ENCODE measurements at places on chromosomes 1 and 21.

DNA sequence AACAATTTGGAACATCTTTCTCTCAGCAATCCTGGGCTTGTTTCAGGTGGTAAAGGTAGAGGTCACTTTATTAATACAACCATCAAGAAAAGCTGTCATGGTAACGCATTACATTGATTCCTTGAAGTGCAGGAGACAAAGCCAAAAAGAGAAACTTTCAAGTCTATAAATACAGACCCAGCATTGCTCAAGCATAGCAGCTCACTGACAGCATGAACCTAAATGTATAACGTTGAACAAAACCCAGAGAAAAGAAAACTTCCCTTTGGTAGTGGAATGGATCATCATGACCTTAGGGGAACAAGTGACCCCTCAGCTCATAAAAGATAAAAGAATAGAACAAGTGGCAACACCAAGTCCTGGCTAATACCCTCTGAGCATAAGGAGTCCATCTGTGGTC lies 332.2 kb downstream of the NTNG1 start:
- DNase-seq, result no peak

GRCh38 chr1:211695135-211695816 lies 19.9 kb upstream of the NEK2 start:
- no peak for DNase-seq

GRCh38 chr1:6385488-6386191 lies 7.9 kb downstream of the ACOT7 start:
- DNase-seq, result no peak

GRCh38 chr1:218584418-218585155 lies 239.5 kb downstream of the TGFB2 start:
- no peak for DNase-seq

DNA sequence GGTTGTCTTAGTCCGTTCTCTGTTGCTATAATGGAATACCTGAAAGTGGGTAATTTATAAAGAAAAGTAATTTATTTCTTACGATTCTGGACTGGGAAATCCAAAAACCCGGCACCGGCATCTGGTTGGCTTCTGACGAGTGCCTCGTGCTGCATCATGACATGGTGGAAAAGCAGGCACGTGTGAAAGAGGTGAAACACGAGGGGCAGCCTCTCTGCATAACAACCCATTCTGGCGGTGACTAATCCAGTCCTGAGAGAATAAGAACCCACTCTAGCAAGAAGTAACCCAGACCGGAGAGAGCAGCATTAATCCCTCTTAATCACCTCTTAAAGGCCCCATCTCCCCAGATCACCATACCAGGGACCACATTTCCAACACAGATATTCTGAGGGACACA lies 2.7 kb upstream of the EDEM3 start:
- DNase-seq, result no peak

DNA sequence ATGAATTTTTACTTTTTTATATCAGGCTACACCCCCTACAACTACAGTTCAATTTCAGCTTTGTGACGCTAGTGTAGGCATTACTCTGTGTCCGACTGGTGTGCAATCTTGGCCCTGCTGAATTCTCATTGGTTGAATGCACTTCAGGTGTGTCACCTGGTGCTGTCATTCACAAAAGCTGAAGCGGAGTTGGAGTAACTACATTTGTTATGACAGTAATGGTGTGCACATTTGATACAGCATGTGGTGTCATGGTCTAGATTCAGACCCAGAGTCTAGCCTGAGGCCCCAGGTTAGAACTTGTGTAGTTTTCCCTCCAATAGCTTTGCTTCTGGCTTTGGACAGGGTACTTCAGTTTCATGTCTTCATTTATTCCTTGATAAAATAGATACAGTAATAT lies 88.7 kb downstream of the C1orf94 start:
- DNase-seq, result no peak

GRCh38 chr21:36122977-36123376 lies 11.9 kb upstream of the CBR3 start:
- no peak for DNase-seq

GRCh38 chr1:108583757-108584427 lies 24.0 kb downstream of the EEIG2 start:
- no peak for DNase-seq

DNA sequence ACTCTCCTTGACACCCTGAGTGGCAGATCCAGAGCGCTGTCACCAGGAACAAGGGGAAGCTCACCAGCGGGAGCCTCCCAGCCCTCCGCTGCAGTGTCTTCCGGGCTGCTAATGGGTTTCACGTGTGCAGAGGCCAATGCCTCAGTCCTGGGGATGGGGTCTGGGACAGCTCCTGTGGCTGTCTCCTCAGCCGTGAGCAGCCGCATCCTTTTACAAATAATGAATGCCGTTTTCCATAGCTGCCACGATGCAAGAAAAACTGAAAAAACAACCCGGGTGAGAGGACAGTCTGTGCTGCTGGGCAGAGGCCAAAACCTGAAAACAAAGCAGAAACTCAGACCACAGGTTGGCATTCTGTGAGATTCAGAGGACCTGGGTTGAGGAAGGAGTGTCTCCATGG lies 212.2 kb upstream of the RAB4A start:
- DNase-seq, result no peak

DNA sequence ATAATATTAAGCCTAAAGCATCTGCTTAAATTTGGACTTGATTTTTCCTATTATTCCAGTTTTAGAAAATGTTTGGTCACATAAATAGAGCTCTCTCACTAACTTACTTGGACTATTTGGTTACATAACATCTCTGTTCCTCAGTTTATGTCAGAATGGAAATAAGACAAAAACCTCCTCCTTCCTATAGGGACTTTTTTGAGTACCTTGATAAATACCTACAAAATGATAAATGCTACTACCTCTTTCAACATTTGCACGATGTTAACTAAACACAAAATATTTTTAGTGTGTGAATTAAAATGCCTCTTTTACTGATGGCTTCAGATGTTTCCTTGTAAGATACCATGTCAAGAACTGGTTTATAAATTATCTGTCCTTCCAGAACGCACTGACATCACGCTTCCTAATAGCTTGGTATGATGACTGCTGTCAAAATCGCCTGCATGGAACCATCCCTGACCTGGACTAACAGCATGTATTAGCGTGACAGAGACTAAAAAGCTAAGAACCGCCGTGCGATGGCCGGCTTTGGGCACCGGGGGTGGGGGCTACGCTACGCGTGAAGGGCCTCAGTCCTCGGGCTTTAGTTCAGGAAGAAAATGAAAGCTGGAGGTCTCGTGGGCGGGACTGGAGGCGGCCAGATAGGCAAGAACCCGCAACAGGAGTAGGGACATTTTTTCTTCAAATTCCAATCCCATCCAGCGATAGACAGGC lies 133.2 kb upstream of the BARHL2 start:
- no peak for DNase-seq

DNA sequence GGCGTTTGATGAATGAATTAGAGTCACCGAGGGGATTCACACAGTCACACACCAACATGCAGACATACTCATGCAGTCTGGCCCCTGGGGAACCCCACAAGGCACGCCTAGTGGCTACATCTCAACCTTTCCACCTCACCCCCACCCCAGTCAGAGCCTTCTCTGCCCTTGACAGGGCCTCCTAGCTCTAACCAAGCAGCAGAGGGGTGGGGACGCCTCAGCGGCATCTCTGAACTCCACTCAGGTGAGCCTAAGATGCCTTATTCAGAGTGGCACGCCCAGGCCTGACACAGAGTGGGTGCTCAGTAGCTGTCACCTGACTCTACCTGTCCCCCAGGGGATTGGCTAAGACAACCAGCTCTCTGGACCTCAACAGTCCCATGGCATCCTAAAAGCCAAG lies 3.7 kb upstream of the SDC3 start:
- no peak for DNase-seq

- no peak for DNase-seq
These were observed 1512.7 kb upstream of the TPTE start for GRCh38 chr21:9008636-9009035.

DNA sequence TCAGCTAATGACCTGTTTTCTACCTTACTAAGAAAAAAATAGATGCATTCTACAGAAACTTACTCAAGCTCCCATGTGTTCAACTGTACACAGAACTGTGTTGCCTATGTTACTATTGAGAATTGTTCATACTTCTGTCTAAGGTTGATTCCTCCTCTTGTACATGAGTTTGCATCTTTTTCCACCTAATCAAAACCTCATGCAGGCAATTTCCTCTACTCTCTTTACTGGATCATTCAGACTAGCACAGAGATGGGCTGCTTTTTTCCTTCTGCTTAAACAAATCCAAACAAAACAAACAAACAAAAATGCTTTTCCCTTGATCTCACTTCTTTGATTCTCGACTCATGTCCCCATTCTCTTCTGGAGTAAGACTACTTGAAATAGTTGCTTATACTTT lies 58.8 kb upstream of the PTGFR start:
- DNase-seq, result no peak

- no peak for DNase-seq
These were observed 18.0 kb downstream of the INKA2 start for GRCh38 chr1:111720977-111721786.

Measured in stimulated activated CD8-positive, alpha-beta memory T cell treated with anti-CD3 and anti-CD28 coated beads, Interleukin-12 subunit alpha, Interleukin-12 subunit beta, amount 100 ng/mL, for 1 hour (primary cell).